ENCODE measurements at places on chromosomes 12 and 14.

GRCh38 chr12:58443273-58443980, 476.9 kb downstream of the LRIG3 start:
- no peak for DNase-seq

- no peak for DNase-seq
Observed at GRCh38 chr14:69054030-69054429, 74.9 kb upstream of the ACTN1 start.

GRCh38 chr12:94841177-94841576, 162.3 kb downstream of the NDUFA12 start:
- no peak for DNase-seq

DNA sequence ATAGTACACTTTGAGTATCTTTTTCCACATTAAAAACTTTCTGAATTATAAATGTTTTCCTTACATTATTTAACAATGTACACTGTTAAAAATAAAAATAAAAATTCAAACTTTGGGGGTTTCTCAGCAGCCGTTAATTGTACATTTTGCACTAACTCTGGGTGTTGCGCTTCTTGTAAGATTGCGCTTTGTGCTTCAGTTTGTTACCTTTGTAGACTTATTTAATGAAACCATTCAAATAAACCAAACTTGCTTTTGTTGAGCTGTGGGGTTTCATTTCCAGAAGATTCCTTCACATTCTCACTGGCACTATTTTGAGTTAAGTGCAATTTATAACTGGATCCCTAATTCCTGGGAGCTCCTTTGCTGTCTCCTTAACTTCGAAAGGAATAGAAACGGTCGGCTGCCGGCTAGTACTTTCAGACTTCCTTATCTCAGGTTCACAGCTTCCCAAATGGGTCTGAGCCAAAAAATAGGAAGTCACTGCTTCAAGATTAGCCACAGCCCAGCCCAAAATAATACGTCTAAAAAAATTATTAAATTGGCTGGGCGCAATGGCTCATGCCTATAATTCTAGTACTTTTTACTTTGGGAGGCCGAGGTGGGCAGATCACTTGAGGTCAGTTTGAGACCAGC, 38.2 kb downstream of the RAD52 start:
- no peak for DNase-seq

DNA sequence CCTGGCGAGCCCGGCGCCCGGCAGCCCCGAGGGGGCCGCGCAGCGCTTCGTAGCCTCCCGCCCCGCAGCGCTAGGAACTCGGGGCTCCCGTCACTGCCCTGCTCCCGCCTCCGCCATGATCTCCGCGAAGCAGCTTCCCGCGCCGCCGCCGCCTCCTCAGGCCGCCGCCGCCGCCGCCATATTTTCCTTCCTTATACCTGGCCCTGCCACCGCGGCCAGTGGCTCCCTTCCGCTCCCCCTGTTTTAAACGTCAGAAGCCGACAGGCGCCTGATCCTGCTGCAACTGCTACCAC, 286 bp downstream of the PPP4R3A start:
- no peak for DNase-seq

- DNase-seq = no peak
Observed at GRCh38 chr12:13128291-13128965, 25.0 kb upstream of the GSG1 start.

DNA sequence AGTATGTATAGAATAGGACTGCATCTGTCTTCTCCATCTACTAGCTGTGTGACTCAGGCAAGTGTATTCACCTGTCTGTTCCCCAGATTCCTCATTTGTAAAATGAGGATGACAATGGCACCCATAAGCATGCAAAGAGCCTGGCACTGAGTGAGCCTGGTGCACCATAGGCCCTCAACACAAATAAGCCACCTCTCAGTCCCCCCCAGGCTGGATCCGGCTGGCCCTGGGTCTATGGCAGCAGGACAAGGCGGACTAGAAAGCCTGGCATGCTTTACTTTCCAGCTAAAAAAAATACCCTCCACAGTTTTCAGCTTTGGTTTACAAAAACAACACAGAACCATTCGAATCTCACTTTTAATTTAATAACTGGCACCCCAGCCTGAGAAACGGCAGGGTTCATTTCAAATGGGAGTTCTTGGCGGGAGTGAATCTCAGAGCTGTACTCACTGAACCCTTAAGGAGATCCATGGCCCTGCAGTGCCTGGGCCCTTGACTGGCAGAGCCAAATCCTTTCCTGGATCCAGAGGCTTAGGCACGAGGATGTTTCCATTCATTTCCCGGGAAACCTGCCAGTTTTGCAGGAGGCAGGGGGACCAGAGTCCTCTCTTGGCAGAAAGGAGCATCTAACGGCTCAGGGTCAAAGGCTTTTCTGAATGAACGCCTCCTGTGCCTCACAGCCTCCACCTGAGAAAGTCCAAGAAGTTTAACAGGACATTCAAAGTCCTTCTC, 17.7 kb downstream of the SYNE3 start:
- DNase-seq = no peak

DNA sequence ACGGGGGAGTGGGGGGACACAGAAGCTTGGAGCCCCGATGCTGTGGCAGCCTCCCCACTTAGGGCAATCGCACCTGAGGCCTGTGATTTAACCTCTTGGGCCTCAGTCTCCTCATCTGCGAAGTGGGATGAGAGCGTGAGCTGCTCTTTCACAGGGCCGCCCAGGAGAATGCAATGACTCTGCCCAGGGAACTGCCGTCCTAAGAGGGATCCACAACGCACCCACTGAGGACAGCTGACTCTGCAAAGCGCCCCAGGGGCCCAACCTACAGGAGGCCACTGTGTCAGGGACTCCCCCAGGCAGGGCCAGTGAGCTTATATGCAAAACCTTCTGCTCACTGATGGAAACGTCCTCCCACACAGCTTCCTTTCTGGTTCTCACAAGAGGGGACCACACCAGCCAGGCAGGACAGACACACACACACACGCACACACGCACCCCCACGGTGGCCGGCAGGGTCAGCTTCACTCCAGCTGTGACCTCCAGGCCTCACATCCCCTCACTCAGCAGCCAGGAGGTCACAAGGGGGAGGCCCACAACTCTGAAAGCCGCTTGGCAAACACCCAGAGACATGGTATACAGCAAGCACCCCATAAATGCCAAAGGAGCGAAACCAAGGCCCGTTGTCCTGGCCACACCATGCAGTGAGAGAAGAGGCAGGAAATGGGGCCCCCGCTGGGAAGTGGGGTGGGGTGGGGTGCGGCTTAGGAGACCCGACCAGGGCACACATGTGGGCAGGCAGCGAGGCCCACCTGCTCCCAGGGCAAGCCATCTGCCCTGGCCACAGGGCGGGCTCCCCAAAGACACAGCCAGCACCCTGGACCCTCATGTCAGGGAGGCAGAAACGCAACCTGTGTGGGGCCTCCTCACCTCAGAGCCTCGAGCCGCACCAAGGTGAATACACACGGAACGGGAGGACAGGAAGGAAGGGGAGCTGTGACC, 73.3 kb downstream of the NCOR2 start:
- no peak for DNase-seq

GRCh38 chr12:115864396-115864795, 413.1 kb downstream of the MED13L start:
- no peak for DNase-seq

DNA sequence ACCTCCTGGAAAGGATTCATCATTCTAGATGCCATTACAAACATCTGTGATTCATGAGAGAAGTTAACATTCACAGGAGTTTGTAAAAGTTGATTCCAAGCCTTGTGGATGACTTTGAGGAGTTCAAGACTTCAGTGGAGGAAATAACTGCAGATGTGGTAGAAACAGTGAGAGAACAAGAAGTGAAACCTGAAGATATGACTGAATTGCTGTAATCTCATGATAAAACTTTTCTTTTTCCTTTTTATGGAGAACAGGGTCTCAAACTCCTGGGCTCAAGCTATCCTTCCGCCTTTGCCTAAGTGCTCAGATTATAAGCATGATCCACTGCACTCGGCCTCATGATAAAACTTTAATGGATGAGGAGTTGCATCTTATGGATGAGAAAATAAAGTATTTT, 64.5 kb upstream of the GTF2A1 start:
- DNase-seq = no peak

- DNase-seq = no peak
Observed at GRCh38 chr14:76073717-76074116, 78.0 kb upstream of the GPATCH2L start.

GRCh38 chr14:33207467-33208017, 268.9 kb downstream of the NPAS3 start:
- DNase-seq = no peak

GRCh38 chr12:48890657-48891418, 25.2 kb upstream of the RND1 start:
- DNase-seq = no peak

- no peak for DNase-seq
Observed at GRCh38 chr14:86402545-86402944, 872.6 kb downstream of the FLRT2 start.

DNA sequence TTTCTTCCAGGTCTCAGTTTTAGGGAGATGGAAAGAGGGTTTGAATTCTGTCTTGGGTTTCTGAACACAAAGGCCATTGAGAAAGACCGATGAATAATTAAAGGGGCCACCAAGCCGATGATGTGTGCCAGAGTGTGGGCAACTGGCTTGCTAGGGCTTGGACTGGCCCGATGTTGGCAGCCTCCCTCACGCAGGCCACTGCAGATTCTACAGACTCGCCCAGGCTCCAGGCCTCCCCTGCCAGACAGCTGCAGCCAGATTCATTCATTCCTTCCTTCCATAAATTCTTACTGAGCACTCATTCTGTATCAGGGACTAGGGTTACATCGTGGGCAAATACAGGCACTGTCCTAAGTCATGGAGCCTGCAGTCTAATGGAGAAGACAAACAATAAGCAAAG, 34.9 kb downstream of the ACTN1 start:
- DNase-seq = no peak

GRCh38 chr12:113022563-113023297, 33.8 kb upstream of the DTX1 start:
- no peak for DNase-seq

GRCh38 chr12:123917337-123917850, 55.2 kb downstream of the CCDC92 start:
- no peak for DNase-seq

GRCh38 chr12:62516927-62517326, 50.3 kb downstream of the MON2 start:
- no peak for DNase-seq

- DNase-seq = no peak
Observed at GRCh38 chr12:122067966-122068365, 10.6 kb upstream of the MLXIP start.

- DNase-seq = no peak
Observed at GRCh38 chr12:111685322-111685810, 390 bp downstream of the BRAP start.

- no peak for DNase-seq
Observed at GRCh38 chr14:21528381-21529348, 2.5 kb upstream of the SALL2 start.

GRCh38 chr14:51908086-51908485, 47.7 kb downstream of the GNG2 start:
- no peak for DNase-seq

- no peak for DNase-seq
Observed at GRCh38 chr12:117576053-117576452, 214.6 kb upstream of the NOS1 start.

GRCh38 chr12:113713156-113713555, 241.5 kb upstream of the LHX5 start:
- no peak for DNase-seq

DNA sequence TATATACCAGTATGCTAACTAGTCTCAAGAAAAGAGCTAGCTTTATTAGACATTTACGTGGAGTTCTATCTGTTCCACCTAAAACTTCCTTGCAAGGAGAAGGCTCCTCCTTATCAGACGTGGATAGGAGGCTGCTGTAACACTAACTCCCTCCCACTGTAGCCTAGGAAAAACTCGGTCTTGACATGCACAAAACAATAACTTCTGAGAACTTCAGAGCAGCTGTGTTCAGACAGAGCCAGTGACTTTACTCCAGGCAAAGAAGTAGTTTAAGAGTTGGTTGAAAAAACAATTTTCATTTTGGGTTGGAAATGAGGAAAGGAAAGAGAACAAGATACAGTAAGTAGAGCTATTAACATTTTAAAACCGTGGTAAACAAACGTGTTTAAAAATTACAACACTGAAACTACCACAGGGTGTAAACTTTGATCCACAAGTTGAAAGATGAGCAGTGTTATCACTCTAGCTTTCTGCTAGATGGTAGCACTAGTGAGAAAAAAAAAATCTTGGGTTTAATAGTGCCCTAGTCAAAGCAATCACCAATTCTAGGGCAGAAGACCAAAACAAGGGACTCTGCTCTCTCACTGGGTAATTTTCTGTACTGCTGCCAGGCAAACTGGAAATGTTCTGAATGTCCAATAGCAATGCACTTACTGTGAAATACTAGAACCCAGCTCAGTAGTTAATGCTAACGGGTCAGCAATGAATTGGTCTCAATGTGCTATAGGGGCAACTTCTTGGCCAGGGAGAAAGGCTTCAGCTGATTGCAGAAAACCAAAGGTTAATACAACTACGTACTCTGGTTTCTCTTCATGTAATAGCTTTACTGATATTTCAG, 2.4 kb downstream of the ATF7 start:
- no peak for DNase-seq

GRCh38 chr12:108210001-108210400, 80.9 kb downstream of the WSCD2 start:
- no peak for DNase-seq

- no peak for DNase-seq
Observed at GRCh38 chr12:12880537-12880936, 10.8 kb upstream of the GPRC5A start.

- DNase-seq = no peak
Observed at GRCh38 chr14:74531006-74531405, 37.4 kb downstream of the ISCA2 start.

DNA sequence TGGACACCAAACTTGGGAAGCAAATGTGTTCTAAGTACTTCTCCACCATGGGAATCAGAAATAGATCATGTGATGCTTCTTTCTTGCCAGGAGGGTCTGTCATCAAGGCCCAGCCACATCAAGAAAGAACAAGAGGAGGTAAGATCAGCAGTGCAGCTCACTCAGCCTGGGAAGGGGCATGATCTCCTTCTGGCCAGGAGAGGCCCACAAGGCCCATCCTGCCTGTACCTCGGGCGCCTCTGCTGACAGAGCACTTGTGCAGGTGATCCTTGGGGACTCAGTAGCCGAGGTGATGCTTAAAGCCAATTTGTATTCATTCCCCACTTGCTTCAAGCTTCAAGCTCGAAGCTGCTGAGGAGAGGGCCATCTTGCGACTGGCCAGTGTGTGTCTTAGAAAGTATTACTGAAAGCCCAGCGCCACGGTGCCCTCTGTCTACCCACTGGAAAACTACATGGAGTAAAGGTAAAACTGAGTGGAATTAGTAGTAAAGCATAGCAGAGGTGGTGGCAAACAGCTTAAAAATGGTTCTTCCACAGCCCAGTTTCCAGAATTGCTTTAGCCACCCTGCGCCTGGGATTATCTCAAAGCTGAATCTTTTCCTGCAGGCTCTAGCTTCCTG, 26.2 kb downstream of the RTRAF start:
- no peak for DNase-seq

GRCh38 chr14:31180299-31181051, 27.1 kb downstream of the HECTD1 start:
- DNase-seq = no peak

GRCh38 chr14:95257521-95257920, 62.2 kb downstream of the CLMN start:
- no peak for DNase-seq

Data from epithelial cell of prostate (primary cell).